Activated T-helper 2 cell treated with anti-CD3 and anti-CD28 coated beads, Interferon-gamma antibody, Interleukin-2, Interleukin-4, amounts not matched to agents 10 μg/mL and 5 μg/mL and 100 μg/mL, durations not matched to agents 14 hours and 24 hours and 36 hours (primary cell): ENCODE measurements at places on chromosomes 12 and 14.

DNA sequence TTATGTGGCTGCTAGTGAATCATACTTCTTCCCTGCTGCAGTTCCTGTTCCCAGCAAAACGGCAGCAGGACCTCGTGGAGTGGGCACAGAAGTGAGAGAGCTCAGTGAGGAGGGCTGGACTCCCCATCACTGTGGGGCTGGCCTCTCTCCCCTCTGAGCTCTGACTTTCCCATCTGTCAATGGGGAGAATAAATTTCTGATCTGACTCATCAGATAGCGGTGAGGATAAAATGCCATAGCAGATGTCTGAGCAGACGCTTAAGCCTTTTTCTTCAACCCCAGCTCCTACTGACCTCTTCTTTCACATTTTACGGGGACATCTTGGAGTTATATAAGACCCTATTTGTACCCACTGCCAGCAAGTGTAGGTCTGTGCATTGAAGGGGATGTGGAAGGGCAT lies 116.6 kb downstream of the CRACR2A start:
- DNase-seq: no peak

- DNase-seq: no peak
These were observed 798.5 kb downstream of the DIO2 start for GRCh38 chr14:79412822-79413221.

DNA sequence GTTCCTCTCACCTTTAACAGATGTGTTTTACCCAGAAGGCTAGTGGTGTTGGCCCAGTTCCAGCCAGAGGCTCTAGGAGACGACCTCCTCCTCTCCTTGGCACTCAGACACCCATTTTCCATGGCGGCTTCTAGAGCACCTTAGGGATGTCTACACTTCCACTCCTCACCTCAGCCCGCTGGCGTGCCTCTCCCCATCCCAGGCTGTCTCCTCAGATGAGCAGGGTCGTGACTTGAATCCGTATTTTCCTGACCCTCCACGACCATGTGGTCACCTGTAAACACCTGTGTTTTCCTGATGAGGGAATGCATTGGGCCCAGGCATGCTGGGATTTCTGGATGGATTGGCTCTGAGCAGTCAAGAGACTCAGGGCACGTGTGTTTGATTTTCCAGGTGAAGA lies 21.8 kb upstream of the RIN3 start:
- DNase-seq: no peak

DNA sequence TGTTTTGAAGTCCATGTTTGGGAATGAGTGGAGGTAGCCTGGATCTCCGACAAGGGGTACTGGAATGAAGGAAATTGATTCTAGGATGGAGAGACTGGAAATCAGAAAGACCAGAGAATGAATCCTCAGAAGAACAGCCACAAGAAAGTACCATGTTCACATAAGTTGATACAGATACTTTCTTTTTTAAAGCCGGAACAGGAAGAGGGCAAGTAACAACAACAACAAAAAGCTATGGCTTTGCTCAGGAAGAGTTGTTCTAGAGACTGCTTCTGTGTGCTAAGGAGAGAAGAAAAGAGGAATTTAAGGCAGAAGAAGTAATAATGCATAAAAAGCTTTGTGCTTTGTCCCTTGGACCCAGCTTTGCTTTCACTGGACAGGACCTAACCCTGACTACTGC lies 6.2 kb downstream of the TC2N start:
- no peak for DNase-seq

GRCh38 chr14:63707216-63707615 lies 20.6 kb downstream of the SGPP1 start:
- no peak for DNase-seq

DNA sequence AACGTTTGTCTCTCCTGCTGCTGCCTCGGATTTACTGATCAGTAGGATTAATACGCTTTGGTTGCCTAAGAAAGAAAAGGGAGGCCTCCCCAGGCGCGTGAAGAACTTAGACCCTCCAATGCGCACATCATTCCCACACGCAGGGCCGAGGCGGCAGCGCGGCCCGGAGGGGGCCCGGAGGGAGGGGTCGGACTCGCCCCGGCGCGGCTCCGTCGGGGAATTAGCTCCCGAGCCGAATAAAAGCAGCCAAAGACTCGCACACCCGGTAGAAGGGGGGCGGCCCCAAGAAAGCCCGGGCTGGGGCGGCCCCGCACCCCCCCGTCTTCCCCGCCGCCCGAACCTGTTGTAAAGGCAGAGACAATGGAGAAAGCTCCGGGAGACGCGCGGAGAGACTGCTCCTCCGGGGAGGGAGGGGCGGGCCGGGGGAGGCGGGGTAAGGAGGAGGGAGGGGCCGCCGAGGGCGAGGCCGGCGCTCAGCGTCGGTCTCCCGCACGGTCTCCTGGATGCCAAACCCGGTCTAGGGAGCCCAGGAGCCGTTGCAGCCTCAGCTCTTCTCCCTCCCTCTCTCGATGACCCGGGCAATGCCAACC lies at the start of gene NELL2:
NELL2 (minus strand) TSS at position 362 of the 590 bp plus-strand sequence. CDS start 446 bp downstream, outside the sequence.
- peak; percentile 33 for DNase-seq

GRCh38 chr12:78146365-78146772 lies 315.7 kb downstream of the NAV3 start:
- DNase-seq: no peak

DNA sequence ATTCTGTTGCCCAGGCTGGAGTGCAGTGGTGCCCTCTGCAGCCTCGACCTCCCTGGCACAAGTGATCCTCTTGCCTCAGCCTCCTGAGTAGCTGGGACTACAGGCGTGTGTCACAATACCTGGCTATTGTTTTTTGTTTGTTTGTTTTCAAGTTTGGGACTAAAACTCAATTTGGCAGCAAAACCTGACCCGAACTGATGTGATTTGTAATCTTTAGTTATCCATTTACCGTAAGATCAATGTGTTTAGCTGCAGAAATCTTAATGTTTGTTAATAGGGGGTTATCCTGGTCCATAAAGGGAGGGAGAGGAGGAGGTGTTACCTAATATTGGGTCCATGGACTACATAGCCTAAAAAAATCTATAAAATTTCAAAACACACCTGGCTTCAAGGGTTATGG lies 738 bp upstream of the C1S start:
- no peak for DNase-seq

DNA sequence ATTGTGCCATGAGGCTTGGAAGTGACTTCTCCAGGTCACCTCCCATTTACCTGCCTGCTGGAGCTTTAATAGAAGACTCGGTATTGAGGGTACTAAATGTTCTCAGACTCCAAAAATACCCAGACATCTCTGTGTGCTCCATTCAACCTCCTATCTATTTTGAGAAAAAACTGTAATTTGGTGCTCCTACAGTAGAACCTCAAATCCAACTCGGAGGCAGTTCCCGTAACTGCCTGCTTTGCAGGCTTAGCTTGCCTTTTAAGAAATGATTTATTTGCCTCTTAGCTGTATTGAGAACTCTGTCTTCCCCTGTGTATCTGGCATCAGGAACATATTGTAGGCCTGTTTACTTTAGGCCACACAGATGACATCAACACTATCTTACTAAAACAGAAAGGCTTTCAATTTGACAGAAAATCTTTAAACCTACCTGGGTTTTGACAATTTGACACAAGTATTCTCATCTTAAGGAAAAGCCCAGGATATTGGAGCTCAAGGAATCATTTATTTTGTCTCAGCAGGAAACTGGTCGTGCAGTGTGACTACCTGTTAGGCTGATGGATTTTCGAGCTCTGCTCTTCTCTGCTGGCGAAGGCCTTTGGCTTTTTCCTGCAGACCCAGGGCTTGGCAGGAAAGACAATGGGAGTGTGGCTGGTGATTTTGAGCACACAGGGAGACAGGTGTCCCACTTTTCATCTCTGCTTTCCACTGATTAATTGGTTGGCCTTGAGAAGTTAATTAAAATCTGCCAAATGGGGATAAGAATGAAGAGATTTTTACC lies 314.8 kb downstream of the SNAPC1 start:
- DNase-seq: no peak

- no peak for DNase-seq
These were observed 31.2 kb downstream of the VEZT start for GRCh38 chr12:95248604-95249360.

DNA sequence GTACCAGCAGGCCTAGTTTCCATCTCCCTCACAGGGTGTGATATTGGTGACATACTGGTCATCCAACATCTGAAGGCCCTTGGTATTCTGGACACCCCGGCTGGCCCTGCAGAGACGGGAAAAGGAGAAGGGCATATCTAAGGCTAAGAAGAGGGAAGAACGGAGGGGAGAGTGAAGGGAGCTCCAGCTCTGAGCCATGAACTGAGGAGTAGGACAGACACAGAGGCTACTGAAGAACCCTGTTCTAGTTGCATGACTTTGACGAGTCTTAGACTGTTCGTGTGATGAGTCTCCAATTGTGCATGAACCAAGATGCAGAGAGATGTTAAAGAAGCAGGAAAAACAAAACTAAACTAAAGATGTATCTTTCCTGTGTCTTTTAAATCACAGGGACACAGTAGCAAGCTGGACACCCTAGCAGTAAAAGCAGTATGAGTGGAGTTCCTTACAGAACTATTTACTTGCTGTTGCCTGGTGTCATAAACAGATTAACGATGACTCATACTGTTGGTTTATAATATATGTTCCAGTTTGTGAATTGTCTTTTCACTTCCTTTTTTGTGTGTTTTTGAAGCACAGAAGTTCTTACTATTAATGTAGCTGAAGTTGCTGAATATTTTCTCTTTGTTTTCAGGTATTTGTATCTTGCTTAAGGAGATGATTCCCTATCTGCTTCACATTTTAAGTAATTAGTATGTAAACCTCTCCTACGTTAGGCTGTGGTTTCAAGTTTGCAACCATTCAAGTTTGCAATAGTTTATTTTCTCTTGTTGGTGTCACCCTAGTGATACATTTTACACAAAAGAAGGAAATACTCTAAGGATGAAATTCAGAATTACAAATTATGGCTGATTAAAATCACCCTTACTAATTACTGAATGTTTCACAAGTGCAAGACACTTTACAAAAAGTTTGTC lies 15.7 kb downstream of the FAR2 start:
- no peak for DNase-seq
